NCI-H1436 treated with DMSO at 0.1 percent for 48 hours (cell line): ENCODE measurements at places on chromosomes 11 and 22.

GRCh38 chr11:8339592-8340022, 75.9 kb upstream of the LMO1 start:
- no peak for DNase-seq

GRCh38 chr11:30914143-30914762, 328.1 kb upstream of the MPPED2 start:
- no peak for DNase-seq

GRCh38 chr11:118657238-118657637, 22.2 kb downstream of the TREH start:
- DNase-seq, result no peak

DNA sequence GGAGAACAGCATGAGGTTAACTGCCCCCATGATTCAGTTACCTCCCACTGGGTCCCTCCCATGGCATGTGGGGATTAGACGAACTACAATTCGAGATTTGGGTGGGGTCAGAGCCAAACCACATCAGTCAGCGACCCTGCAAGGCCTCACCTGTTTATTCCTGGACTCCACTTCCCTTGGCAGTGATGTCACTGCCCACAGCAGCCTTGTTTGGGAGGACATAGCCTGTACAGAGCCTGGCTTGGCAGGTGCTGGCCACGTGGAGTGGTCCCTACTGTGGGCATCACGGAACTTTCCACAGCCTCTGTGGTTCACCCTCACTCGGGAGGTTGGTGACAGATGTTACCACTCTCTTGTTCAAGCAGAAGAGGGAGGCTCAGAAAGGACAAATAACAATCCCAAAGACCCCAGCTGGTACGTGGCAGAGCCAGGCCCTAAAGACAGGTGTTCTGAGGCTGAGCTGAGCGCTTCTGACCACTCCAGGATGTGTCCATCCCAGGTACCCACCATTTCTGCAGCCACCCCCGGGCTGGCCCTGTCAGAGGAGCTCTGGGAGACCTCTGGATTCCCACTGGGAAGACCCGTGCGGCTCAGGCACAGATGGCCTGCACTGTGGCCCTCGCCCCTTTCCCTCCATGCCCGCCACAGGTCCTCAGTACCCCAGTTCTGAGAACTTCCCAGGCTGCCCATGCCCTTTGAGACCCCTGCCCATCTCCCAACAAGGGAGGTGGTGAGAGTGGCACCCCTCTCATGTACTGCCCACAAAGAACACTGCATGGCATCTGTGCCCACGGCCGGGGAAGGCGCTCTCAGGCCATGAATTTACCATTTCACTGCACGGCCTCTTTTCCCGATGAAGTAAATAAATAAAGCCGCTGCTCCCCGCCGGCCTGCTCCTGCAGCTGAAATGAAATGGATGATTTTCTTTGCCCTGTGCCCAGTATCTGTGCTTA, 605.8 kb downstream of the TBC1D22A start:
- DNase-seq, result no peak

- no peak for DNase-seq
These were observed 47.0 kb downstream of the KCNC1 start for GRCh38 chr11:17781626-17782025.

DNA sequence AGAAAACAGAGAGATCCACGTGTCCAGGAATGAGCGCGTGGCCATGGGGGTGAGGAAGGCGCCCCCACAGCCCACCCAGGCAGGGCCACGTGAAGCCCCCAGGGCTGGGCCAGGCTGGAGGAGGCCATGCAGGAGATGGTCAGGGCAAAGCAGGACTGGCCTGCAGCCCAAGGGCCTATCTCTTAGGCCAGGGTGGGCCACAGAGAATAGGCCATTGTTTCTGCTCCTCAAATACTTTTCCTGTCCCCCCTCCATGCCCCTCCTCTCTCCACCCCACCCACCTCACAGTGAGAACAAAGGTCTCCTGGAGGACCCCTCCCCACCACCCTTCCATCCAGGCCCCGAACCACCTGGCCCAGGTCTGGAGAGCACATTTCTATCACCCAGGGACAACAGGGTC, 8.3 kb upstream of the CDC42EP1 start:
- no peak for DNase-seq

DNA sequence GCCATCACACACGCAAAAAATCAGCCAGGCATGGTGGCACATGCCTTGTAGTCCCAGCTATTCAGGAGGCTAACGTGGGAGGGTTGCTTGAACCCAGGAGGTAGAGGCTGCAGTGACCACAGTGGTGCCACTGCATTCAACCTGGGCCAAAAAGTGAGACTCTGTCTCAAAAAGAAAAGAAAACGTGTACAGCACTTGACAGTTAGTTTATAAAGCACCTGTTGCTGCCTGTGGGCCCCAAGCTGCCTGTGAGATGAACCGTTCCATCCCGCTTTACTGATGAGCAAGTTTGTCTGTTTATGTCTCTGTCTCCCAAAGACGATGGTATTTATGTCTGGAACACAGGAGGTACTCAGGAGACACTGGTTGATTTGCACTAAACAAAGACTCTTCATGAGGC, 1.5 kb upstream of the PRR5 start:
- DNase-seq, result no peak

DNA sequence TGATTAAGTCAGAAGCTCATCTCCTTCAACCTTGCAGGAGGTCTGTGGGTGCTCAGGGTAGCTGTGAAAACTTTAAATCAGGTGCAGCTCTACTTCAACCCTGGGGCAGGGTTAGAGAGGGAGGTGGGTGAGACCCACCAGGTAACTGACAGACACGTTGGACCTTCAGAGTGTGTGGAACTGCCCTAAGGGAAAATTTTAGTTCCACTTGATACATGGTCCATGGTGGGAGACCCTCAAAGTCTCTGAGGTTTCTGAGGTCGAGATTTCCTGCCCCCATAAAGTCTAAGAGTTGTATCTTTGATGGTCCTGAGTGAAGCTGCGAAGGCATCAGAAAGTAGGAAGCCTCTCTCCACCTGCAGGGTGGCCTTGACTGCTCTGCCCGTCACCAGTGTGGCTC, 23.9 kb upstream of the NNMT start:
- no peak for DNase-seq

- no peak for DNase-seq
These were observed 164.4 kb downstream of the TEAD1 start for GRCh38 chr11:12838463-12839123.

DNA sequence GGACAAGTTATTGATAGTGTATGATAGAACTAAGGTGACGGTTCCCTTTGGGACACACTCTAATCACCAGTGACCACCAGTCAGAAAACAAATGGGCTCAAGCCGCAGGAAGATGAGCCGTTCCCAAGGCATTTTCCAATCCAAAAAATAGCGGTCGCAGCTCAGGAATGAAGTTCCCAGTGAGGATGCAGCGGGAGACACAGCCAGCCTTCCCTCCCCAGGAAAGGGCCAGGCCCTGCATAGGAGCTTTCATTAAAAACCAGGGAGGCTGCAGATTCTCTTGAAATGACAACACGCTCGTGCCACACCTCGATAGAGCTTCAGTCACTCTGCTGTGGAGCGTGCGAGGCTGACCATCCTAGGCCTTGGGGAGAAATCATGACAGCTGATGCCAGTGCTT, 65.8 kb upstream of the WNT7B start:
- no peak for DNase-seq

DNA sequence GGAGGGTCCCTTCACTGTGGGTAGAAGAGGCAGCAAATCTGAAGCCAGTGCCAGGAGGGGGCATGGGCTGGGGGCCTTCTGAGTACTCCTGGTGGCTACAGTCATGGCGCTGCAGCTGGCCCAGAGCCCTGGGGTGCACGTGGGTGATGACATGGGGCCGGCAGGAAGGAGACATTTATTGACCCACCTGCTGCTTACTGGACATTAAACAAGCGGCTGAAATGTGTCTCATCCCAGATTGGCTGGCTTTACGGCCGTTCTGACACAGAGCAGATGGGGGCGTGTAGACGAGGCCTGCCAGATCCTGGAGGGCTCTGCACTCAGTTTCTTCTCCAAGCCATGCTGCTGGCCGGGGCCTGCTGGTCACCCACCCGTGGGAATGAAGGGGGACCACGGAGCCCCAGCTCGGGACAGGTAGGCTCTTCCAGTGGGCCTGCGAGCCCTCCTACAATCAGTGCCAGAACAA, 906.9 kb downstream of the BRD1 start:
- no peak for DNase-seq

DNA sequence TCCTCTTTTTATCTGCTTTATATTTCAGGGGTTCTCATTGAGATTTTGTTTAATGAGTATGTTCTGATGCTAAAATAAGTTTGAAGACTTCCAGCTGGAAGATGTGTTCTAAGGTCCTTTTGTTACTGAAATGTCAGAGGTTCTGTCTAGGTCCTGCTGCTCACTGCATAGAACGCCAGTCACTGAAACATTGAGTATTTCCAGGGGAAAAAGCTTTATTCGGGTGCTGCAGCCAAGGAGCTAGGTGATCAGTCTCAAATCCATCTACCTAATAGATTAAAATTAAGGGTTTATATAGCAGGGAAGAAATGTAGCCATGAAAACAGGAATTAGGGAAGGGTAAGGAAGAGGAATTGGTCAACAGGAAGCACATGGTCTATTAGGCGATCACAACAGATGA, 19.7 kb downstream of the SVIP start:
- DNase-seq, result no peak

GRCh38 chr11:118691926-118692830, 12.7 kb upstream of the TREH start:
- no peak for DNase-seq

DNA sequence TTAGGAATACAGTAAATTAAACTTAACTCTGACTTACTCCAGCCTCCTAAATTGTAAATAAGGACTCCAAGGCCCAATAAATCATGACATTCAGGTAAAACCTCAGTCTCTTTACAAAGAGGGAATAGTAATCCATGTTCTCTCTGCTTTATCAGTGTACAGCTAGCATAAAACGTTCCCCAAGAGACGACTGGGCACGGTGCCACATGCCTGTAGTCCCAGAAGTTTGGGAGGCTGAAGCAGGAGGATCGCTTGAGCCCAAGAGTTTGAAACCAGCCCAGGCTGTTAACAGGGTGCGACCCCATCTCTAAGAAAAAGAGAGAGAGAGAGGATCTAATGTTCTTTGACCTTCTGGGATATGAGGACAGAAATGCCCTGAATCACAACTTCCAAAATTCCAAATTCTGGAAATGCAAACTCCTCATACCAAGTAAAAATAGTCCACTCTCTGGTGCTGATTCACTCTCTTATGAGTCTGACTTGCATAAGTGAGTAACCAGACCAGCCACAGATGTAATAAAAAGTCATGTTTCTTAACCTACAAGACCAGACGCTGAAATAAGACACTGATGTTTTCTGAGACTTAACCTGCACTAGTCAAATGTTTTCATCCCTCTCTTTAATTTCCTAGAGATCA, 25.5 kb downstream of the NNMT start:
- no peak for DNase-seq

GRCh38 chr11:119784421-119784820, 55.4 kb upstream of the NECTIN1 start:
- DNase-seq, result no peak

- peak; percentile 17 for DNase-seq
These were observed 912.8 kb downstream of the DLG2 start for GRCh38 chr11:84714316-84714780.

GRCh38 chr11:58227956-58228615, 632 bp downstream of the OR10Q1 start:
- DNase-seq, result no peak

DNA sequence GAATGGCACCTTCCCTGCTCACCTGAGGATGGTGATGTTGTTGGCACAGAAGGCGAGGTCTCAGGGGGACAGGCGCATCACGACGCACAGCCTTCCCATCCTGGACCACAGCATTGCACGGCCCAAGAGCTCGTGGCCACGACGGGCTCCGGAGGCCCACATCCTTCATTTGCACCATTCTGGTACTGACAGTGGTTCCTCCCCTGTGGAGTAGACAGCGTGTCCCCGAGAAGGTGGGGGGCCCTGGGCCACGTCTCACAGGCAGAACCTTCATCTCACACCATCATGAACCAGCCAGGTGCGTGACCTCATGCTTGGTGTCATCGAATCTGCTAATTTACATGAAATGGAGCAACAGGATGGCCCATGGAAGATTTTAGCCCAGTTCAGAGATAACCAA, 180.0 kb downstream of the CTTN start:
- DNase-seq, result no peak

DNA sequence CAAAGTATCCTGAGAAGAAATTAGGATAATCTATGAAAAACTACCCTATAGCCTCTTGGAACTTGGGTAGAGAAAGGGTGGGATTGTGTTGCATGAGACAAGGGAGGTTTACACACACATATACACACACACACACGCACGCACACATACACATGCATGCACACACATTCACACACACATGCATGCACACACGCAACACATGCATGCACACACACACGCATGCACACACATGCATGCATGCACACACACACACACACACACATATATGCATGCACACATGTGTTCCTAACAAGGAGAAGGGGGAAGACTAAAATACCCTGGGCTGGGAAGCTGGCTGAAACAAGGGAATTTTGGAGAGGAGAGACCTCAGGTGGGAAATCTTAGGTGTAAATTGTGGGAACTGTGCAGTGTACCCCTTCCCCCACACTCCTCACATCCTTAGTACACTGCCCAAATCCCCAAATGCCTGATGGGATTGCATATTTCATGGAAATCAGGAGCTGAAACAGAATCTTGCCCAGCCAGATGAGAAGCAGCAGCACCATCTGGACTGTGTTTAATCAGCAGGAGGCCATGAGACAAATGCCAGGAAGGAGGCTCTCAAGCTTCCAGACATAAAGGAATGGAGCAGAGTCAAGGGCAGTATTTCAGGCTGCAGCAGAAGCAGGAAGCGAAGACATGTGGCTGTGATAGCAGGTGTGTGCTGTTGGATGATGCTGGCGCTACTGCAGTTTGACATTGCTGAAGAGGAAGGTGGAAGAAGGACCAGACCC, 14.6 kb upstream of the POLD3 start:
- no peak for DNase-seq

- DNase-seq, result no peak
These were observed 557.2 kb downstream of the BUD13 start for GRCh38 chr11:116215471-116216113.
